ENCODE measurements at places on chromosomes 1 and 21. TPM values are rescaled to one million over a fixed set of nuclear protein-coding genes. Genes with fewer than 3 reads are reported as not detected.

The RGS7 gene
- not detected for polyA plus RNA-seq

- H3K27me3 ChIP-seq = peaks cover 19% of the 10 kb centered on the region
- H3K4me3 ChIP-seq = no peak overlapping the region
- no peaks in the 10 kb centered on the region for H3K36me3 ChIP-seq
Observed at GRCh38 chr1:7535934-7536878, 234.9 kb upstream of the VAMP3 start.

The SGIP1 gene
- not detected for polyA plus RNA-seq

DNA sequence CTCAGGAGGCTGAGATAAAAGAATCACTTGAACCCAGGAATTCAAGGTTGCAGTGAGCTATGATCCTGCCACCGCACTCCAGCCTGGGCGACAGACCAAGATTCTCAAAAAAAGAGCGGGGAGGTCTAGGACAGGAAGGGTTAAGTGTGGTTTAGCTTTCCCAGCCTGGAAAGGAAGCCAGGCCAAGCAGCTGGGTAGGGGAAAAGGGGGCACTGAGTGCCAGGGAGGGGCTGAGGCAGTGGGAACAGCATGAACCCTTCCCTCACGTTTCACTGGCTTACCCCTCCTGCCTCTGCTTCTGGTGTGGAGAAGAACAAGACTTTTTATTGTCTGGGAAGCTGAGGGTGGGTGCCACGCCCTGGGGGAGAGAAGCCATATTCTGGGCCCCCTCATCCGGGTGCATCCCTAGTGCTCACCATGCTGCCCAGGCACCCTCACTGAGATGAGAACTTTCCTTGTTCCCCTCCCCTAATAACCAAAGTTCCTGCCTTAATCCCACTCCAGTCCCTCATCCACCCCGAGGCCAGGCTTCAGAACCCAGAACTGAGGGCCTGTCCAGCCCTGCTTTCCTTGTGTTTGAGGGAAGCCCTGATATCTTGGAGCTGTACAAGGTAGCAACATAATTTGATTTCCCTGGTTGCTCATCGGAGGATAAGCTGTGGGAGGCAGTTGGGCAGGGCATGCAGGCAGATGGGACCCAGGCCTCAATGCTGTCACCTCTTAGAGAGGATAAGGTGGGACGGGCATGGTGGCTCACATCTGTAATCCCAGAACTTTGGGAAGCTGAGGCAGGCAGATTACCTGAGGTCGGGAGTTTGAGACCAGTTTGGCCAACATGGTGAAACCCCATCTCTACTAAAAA lies 2.0 kb upstream of the LMNA start:
- H3K4me1 ChIP-seq = peaks cover 27% of the 10 kb centered on the region
- H3K36me3 ChIP-seq = no peaks in the 10 kb centered on the region
- no peak for DNase-seq

The HCRTR1 gene
- not detected for polyA plus RNA-seq
